ENCODE measurements at places on chromosomes 3 and 15. TPM values are rescaled to one million over a fixed set of nuclear protein-coding genes. Genes with fewer than 3 reads are reported as not detected.

GRCh38 chr3:125120379-125121122 lies 64.8 kb upstream of the HEG1 start:
- peak; percentile 8 for DNase-seq

- DNase-seq, result no peak
Measured at GRCh38 chr3:20421-20820, 176.1 kb upstream of the CHL1 start.

- DNase-seq, result peak; percentile 68
Measured at GRCh38 chr15:38647683-38648082, 83.1 kb upstream of the RASGRP1 start.

DNA sequence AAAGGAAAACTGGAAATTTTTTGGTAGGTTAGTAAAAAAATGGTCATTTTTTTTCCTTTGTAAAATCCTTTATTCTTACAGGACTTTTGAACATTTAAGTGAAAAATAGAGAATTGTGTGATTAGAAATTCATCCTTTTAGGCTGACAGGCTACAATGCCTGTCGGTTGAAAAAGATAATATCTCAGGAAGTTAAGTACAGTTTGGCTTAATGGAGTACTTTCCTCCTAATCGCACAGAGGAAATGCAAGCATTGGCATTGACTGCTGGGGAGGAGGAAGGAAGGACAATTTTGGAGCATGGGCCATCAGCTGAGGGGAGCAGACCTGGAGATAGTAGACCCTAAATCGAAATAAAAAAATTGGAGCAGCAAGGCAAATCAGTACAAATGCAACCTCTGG lies 135.1 kb upstream of the ICE2 start:
- no peak for DNase-seq

DNA sequence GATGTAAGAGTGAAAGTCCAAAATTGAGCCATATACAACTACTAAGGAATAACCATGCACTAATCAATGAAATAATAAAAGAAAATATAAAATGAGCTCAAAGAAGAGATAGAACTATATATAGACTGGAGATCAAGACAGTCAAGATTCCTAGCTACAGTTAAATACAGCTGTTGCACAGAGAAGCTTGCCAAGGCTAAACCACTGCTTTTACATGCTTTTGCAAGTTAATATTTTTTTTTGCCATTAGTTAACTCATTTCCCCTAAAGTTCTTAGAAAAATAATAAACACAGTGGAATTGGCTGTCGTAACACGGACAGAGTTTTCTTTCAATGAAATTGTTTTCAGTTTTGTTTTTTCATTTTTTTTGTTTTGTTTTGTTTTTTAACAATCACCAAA lies 123.0 kb downstream of the VGLL3 start:
- DNase-seq, result no peak

DNA sequence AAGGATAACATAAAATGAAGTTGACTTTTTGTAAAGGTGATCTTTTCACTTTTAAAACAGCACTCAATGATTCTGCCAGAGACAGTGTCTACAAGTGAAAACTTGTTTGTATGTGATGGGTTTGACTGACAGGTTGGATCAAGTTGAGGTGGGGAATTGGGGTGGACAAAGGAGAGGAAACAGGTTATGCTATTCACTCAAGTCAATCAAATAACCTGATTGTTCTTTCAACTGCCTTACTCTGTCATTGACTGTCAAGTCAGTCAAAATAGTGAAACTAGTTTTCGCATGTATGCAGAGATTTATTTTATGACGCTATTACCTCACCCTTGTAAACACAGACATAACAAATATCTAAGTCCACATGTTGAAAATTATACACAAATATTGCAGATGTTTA lies 187.7 kb downstream of the ROBO2 start:
- DNase-seq, result no peak

GRCh38 chr15:27514526-27514925 lies 543.5 kb downstream of the GABRG3 start:
- no peak for DNase-seq

DNA sequence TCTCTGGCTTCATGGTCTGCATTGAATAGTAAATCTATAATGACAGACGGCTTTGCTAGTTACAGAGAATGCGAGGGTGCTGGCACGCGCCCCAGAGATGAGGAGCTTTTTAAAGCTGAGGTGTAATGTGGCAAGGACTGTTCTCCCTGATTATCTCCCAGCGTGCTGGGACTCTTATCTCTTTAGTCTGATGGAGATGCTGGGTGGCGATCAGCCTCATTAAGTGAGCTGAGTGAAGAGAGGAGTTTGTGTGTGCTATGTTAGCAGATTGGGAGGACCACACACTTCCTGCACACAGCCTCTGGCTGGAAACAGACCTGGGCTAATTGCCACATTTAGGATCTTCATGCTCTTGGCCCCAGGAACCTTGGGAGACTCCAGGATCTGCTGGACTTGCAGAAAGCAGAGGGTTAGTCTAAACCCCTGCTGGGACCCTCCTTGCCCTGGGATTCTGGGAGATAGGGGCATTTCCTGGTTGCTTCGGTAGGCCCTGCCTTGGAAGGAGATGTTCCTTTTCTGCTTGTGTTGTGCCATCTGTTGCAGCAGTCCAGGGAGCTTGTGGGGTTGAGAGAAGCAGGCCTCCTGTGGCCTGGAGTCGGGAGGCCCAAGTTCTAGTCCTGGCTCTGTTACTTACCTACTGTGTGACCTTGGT lies 15.0 kb downstream of the PDIA5 start:
- no peak for DNase-seq

GRCh38 chr15:90991587-90992285 lies 2.6 kb downstream of the PRC1 start:
- no peak for DNase-seq

DNA sequence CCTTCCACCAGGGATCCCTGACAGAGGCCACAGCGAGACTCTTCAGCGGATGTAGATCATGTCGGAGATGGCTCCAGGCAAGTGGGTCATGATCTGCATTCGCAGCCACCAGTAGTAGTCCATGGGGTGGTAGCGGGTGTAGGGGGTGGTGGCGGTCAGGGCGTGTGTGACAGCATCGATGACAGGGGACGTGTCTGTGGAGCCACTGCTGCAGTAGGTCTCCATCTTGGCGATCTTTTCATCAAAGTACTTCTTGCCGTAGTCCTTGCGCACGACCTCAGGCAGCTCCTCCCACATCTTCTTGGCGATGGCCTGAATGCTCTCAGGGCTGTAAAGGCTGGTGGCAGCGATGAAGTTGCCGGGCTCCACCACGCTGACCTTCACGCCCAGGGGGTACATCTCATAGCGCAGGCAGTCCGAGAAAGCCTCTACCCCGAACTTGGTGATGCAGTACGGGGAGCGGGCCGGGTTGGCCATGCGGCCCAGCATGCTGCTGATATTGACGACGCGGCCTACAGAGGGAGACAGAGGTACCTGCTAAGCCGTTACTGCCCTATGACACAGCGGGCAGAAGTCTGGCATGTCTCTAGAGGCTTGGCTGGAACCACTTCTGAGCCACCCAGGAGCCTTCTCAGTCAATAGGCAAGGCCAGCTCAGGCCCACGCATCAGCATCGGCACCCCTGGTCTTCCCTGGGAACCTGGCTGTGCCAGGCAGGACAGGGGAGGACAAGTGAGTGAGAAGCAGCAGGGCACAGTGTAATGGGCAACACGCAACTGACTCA lies 43.7 kb downstream of the BDH1 start:
- no peak for DNase-seq

DNA sequence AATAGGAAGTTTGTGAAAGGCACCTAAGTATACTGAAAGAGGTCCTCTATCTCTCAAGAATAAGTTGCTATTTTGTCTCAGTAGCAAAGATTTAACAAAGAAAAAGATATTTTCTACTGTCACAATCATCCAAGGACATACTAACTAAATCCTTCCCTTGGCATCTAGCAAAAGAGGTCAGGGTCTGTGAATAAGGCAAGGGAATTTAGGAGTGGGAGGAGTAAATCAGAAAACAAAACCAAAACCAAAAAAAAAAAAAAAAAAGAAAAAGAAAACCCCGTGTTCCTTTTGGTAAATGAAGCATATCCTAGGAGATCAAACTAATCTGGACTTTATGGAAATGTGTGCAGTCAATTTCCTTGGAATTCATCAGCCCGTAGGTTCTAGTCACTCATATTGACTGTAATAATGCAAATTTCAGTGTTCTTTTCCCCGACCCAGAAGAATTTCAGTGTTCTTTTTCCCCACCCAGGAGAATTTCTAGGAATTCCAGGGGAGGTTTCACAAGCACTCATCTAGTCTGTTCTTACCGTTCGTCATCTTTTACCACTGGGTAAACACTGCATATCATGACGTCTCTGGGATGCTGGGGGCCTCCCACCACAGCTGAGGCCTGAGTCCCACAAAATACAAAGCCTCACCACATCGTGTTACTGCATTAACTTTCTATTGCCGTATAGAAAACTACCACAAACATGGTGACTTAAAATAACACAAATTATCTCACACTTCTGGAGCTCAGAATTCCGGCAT lies 113.8 kb upstream of the CCDC54 start:
- no peak for DNase-seq

DNA sequence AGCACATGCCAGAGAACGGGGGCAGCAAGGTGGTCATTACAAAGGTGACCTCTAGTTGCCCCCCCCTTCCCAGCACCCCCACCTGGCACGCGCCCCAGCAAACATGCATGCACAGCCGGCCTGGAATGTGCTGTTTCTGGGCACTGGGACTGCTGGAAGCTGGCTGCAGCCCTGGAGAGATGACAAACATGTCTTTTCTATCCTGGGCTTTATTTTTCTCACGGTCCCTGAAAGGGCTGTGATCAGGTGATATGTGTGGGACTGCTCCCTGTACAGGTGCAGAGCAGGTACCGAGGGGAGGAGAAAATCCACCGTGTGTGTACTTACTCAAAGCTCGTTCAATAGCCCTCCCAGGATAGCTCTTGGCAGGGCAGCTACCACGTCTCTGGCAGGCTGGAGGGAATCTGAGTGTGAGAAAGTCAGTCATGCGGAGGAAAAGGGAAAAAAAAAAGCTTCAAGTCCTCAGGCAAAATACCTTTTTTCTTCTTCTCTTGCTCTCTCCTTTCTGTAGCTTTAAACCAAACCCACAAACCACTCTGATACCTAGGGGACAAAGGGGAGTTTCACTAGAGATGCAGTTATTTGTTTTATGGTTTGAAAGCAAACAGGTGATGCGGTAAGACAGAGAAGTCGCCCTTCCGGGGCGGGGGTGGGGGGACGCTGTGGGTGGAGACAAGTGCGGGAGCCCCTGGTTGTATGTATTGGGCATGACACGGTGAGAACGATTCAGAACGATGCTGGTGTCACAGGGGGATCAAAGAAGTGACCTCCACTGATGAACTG lies 5.0 kb upstream of the HES1 start:
- DNase-seq, result no peak

DNA sequence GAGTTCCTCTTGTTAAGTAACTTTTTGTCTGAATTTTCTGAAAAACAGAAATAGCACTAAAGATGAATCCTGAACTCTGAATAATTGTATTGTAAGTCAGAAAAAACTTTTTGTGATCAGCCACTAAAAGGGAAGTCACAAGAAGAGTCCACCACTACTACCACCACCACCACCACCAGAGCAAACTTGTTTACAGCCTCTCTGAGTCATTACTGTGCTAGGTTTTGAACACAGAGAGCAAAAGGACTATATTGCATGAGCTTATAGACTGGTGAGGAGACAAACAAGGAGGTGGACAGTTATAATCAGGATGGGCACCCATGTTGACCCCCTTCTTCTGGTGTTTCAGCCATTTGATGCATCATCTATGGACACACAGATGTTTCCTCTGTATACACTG lies 141.7 kb downstream of the IL5RA start:
- no peak for DNase-seq

GRCh38 chr3:57951066-57951882 lies 56.9 kb upstream of the FLNB start:
- DNase-seq, result no peak

DNA sequence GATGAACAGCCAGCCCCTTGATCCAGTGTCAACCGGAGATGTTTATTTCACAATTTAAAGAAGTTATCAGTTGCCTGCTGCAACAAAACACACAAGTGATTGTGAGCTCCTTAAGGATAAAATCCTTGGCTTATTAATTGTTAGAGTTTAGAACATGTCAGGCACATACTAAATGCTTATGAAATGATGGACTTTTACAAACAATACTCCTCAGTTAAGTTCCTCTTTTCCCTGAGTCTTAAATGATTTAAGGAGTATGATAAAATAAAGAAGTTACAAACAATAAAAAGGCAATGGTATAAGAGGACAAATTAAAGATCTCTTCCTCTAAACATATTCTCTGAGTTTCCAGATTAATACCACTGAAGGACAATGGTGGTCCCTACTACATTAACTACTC lies 5.7 kb downstream of the GHSR start:
- DNase-seq, result no peak

DNA sequence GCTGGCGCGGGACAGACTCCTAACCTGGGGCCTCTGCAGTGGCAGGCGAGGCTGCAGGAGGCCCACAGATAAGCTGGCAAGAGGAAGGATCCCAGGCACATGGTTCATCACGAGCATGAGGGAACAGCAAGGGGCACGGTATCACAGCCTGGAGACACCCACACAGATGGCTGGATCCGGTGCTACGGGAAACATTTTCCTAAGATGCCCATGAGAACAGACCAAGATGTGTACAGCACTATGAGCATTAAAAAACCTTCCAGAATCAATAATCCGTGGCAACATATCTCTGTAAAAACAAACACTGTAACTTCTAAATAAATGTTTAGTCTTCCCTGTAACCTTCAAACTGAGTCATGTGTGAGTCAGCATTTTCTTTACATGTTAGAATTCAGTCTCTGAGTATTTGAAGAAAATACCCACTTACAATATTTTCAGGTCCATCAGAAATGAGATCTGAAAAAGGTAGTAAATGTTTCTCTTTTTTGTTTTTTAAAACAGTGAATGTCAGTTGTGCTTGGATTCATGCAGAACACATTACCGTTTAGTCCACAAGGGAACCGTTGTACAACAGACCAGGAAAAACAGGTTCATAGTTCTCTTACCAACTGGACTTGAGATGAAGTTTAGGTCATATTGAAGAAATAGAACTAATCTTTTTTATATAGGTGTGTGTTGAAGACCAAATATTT lies 75.9 kb downstream of the BOC start:
- peak; percentile 59 for DNase-seq

- no peak for DNase-seq
Measured at GRCh38 chr3:17820704-17821103, 78.3 kb upstream of the TBC1D5 start.

Gene COX17
- 18.9 TPM for total RNA-seq

Gene SNRPN
- 236 TPM for total RNA-seq

Gene SMAD6
- 10.8 TPM for total RNA-seq

Gene ZNF860
- 1.8 TPM for total RNA-seq

Gene CFAP20DC
- 3.6 TPM for total RNA-seq

Gene ANKUB1
- total RNA-seq, result 0.36 TPM
